ENCODE measurements at places on chromosomes 3 and 15.
A peak's percentile ranks its signal among the peaks of the same experiment; 100 is the strongest.

- DNase-seq = no peak
Measured at GRCh38 chr15:100106732-100107131, 235.0 kb downstream of the ADAMTS17 start.

- no peak for DNase-seq
Measured at GRCh38 chr3:33196538-33196937, 22.1 kb downstream of the SUSD5 start.

DNA sequence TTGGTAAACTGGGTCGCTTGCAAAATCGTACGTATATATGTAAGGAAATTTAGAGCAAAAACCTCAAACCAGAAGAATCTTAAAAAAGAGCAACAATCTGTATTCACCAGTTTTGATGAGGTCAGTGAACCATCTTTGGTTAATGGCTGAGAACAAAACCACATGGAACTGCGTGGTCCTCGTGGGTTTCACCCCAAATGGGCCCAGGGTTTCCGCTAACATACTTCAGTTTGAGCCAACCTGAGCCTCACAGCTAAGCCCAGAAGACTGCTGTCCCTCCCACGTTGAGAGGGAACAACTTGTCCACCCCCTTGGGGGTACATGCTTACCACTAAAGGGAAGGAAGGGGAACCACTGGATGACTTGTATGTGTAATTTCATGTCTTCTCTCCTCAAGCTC is 204.6 kb downstream of the CACNA2D3 start:
- no peak for DNase-seq

- DNase-seq = peak; percentile 56
Measured at GRCh38 chr3:32143849-32144757, 37.7 kb downstream of the GPD1L start.

DNA sequence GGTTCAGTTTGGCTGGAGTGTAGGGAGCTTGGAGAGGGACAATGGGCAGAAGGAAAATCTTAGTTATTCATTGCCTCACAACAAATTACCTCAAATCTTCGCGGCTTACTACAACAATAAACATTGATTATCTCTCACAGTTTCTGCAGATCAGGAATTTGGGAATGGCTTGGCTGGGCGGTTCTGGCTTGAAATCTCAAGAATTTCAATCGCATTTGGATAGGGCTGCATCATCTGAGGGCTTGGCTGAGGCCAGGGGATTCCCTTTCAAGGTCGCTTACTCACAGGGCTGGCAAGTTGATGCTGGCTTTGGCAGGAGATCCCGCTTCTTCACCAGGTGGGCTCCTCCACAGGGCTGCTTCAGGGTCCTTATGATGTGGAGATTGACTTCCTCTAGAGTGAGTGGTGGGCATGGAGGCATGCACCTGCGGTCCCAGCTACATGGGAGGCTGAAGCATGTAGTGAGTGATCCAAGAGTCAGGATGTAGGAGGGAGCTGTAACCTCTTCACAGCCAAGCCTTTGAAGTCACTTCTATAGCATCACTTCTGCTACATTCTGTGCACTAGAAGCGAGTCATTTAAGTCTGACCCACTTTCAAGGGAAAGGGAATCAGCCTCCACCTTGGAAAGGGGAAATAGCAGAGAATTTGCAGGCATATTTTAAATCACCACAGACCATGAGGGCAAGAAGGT is 63.1 kb downstream of the CDC25A start:
- DNase-seq = no peak

GRCh38 chr3:58667229-58667628 is 655 bp upstream of the FAM3D start:
- no peak for DNase-seq

DNA sequence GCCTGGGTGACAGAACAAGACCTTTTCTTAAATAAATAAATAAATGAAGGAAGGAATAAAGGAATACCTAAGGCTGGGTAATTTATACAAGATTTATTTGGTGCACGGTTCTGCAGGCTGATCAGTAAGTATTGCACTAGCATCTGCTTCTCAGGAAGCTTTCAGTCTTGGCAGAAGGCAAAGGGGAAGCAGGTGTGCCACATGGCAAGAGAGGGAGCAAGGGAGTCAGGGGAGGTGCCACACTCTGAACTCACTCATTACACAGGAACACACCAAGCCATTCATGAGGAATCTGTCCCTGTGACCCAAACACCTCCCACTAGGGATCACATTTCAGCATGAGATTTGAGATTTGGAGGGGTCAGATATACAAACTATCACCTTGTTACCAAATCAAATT is 56.4 kb downstream of the PRKCI start:
- DNase-seq = no peak

DNA sequence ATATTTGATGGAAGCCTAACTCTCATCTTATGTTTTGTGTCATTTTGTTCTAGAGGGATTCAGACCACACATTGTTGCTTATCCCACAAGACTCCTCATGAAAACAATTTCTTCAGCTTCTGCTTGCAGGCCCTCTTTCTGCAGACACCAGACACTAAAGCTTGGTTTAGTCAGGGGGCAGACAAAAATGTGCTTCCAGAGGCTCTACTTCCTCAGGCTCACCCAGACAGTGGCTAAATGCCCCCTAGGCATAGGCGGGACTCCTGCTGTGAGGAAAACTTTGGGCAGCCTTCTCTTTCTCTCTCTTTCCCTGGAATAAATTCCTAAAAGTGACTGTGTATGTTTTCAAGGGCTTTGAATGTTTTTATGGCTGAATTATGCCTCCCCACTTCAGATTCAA is 435.4 kb upstream of the ATP11B start:
- no peak for DNase-seq

- DNase-seq = no peak
Measured at GRCh38 chr3:42736531-42736930, 33.9 kb upstream of the HHATL start.

GRCh38 chr15:41493205-41493901 is at the start of gene ITPKA:
Gene ITPKA, plus strand, starts transcription at chr15:41493874. Its CDS starts 54 bp downstream, at chr15:41493928.
- peak; percentile 80 for DNase-seq

DNA sequence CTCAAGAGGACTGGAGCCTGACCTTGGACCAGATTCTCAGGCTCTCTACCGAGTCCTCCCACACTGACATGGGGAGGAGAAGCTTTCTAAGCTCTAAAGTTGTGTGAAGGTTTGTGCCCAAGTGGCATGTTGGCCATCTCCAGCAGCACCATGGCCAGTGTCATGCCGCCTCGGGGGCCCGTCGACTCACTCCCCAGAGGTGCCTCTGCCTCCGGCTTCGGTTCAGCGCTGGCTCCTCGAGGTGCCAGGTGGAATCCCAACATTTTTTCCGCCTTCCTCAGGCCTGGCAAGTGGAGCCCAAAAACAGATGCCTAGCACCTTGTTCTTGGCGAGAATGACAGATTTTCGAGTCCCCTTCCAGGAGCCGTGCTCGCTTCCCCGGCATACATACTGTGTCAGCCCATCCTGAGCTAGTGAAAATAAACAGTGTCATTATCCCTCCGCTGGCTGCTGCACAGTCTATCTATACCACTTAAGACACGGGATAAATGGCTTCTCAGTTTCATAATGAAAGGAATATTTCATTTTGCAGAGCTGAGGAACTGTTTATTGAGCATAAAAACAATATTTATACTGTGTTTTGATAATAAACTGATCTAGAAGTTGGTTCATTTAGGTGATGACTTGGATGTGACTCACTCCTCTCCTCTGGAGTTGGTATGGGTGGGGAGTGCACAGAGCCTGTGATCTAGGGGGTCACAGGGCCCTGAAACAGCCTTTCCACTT is 328.5 kb upstream of the TLE3 start:
- no peak for DNase-seq

DNA sequence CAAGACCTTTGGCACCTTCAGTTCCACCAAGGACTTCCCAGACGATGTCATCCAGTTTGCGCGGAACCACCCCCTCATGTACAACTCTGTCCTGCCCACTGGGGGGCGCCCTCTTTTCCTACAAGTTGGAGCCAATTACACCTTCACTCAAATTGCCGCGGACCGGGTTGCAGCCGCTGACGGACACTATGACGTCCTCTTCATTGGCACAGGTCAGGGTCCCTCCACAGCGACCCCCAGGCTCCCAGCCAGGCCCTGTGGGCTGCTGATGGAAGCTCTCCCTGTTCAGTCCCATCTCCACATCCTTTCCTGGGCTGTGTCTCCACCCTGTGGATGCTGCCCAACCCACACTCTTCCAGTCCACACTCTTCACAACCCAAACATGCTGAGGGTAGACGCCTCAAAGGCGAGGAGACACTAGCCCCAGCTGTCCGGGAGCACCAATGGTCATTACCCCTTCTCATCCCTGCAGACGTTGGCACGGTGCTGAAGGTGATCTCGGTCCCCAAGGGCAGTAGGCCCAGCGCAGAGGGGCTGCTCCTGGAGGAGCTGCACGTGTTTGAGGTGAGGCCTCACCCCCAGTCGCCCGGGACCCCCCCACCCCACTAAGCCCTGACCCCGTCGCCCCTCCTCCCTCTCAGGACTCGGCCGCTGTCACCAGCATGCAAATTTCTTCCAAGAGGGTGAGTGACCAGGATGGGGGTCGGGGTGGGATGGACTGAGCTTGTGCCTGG is 4.3 kb upstream of the LSMEM2 start:
- DNase-seq = peak; percentile 70

GRCh38 chr3:111428301-111428700 is 113.7 kb upstream of the CD96 start:
- no peak for DNase-seq

DNA sequence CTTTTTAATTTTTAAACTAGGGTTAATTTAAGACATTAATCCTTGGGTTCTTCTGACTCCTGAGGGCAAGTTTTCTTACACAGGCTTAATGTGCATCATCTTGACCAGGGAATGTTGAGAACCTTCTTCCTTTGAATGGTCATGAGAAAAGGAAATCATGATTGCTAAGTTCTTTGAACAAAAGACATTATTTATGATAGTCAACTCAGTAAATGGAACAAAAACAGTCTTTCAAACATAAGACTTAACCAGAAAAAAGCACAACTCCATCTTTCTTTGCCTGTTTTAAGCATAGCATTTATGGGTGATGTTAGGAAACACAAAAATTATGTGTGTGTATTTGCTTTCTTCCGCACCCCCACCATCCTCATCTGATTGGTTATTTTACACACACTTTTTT is 5.4 kb downstream of the TLNRD1 start:
- no peak for DNase-seq

DNA sequence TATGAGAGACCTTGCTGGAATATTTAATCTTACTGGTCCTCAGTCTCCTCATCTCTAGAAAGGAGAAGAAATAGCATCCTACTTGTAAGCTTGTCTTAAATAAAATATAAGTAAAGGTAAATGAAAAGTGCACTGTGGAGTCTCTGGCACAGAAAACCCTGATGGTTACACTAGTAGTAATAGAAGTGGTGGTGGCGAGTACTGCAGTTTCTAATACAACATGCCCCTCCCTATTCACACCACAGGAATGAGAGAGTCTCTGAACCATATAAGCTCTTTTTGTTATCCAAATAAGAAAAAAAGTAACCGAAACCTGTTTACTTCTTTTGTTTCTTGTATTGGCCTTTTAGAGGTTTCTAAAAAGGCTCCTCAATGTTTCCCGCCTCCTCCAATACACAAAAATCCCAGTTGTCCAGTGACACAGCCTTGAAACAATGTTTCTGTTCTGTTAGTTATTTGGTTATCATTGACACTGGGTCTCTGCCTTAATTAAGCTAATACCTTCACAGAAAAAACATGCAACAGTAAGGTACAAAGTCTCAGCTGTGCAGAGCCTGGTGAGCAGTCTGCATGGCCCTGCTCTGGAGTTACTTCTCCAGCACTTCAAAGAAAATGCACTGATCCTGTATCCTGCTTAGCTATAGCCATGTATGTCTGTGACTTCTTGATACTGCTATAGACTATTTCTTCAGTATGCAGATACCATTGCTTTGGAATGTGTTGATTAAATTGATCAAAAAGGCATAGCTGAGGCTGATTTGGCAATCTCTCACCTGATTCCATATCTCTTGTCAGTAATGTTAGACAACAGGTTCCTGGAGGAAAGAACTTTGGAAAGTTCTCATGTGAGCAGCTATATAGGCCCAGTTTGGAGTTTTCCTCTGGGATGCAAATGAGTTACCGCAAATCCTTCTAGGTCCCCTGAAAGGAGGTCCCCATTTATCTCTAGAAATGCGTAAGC is 315.6 kb upstream of the IL12A start:
- no peak for DNase-seq

GRCh38 chr3:114816052-114816451 is 331.0 kb downstream of the ZBTB20 start:
- no peak for DNase-seq

- no peak for DNase-seq
Measured at GRCh38 chr3:125280668-125281361, 68.3 kb upstream of the SLC12A8 start.

DNA sequence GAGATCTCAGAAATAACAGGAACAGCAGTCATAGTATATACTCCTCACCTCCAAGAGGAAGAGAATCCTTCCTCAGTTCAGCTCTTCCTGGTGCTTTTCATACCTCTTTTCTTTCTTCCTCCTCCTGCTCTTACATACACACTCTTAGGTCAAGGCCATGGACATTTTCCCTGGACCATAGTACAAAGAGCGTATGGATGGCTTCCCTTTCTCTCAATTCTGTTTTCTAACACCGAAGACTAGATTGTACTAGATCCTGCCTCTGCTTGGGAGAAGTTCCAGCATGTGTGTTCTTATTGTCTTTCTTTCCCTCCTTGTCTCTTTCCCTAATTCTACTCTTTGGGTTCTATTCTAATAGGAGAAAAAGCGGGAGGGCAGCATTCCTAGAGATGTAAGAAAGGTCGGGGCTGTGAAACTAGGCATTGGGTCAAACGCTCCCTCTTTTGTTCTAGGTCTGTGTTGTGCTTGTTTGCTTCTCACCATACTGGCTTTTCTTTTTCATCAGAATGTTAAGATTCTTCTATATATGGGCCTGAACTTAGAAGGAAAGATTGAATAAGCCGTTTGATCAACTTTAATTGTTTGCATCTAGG is 77.4 kb downstream of the VPS8 start:
- DNase-seq = no peak

DNA sequence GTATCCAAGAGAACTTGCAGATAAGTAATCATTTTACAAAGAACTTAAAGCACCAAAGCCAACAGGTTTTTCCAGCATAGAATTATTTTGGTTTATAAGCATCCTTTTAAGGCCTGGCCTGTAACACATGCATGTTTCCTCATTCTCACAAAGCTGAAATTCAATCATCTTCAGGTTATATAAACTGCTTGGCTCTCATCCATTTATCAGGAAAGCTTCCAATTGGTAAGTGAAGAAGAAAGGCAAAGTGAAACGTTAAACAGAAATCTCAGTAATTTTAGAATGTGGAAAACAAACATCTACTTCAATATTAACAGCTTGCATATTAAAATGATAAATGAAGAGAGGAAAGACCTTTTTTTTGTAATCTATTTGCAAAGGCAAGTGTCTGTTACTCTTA is 1.6 kb downstream of the SERP1 start:
- no peak for DNase-seq

All from nephron progenitor cell (in vitro differentiated cells).